Neural crest cell (in vitro differentiated cells): ENCODE measurements at places on chromosomes 3 and 15.
A peak's percentile ranks its signal among the peaks of the same experiment; 100 is the strongest.

- DNase-seq = peak; percentile 54
These were observed 9.5 kb downstream of the TYRO3 start for GRCh38 chr15:41568350-41569017.

GRCh38 chr3:30696403-30696819, 90.0 kb downstream of the TGFBR2 start:
- no peak for DNase-seq

GRCh38 chr3:112047264-112047663, 12.7 kb downstream of the TMPRSS7 start:
- no peak for DNase-seq

DNA sequence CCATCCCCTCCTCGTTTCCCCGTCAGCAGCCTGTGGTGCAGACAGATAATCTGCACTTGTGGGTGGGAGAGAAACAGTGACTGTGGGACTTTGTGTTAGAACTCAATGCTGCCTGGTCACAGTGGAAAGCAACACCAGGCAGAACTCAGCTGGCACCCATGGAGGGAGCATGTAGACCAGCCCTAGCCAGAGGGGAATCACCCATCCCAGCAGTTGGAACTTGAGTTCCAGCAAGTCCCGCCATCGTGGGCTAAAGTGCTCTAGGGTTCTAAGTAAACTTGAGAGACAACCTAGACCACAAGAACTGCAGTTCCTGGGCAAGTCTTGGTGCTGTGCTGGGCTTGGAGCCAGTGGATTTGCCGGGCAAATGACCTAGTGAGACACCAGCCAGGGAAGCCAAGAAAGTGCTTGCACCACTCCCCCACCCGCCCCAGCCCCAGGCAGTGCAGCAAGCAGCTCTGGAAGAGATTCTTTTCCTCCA, 24.4 kb downstream of the ISG20 start:
- DNase-seq = no peak

DNA sequence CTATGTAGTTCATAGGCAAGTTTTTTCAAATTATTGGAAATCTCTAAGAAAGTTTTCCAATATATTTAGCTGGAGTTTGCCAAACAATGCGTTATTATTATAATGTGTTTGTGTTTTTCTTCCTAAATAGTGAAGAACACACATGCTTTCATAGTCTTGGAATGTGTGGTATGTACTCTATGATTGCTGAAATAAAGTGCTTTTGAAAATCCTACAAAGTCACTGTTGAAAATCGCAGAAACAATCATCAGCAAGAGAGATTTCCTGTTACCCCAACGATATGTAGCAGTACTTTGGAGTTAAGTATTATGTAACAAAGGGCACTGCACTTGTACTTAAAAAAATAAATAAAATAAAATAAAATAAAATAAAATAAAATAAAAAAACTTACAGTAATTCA, 796.2 kb downstream of the NAALADL2 start:
- DNase-seq = no peak

GRCh38 chr15:61682891-61683735, 377.1 kb downstream of the VPS13C start:
- DNase-seq = no peak

GRCh38 chr3:37241880-37242279, 67.5 kb upstream of the LRRFIP2 start:
- DNase-seq = no peak

DNA sequence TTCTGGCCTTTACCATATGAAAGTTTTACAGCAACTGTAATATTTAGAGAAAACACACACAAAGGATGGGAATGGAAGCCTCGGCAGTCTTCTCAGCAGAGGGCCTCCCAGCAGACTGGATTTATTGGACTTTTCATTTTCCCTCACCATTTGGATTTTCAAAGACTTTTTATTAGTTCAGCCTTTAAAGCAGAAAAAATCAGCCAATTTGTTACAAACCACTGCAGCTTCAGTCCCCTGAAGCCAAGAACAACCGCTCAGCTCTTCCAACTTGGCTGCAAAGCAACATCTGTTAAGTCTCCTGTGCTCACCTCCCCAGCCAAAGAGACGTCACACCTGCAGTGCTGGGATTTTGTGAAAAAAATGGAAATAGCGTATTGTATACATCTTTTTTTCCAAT, 120.8 kb downstream of the GMPS start:
- no peak for DNase-seq

DNA sequence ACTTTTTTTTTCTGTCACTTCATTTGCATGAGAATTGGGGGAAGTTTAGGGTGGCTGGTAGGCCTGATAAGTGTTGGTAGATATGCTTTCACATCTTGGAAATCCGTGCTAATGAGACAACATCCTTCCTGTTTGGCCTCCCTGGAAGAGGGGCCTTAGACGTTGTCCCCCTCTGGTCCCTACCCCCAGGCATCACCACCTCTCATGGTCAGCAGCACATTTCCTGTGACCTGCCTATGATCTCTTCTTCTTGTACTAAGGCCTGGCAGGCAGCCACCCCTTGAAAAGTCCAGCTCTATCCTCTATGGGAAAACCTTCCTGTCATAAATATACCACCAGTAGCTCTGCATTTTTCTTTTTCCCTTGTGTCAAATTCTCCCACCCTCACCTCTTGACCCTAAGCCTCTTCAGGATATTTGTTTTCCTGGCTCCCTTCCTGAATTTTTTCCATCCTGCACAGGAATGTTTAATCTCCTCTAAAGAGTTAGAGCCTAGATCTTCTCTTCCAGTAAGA, 107.8 kb downstream of the SNRK start:
- no peak for DNase-seq

DNA sequence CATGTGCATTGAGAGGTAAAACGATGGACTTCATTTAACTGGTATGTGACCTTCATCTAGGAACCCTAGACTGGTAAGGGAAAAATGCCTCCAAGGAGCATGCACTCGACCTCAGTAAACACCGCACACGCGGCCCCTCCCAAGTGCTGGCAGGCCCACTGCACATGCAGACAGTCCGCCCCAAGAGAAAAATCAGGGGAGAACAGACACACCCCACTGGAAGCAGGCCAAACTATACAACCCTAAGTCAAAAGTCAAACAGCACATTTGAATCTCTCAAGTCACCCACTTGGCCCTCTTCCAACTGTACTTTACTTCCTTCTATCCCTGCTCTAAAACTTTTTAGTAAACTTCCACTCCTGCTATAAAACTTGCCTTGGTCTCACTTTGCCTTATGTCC, 250.1 kb upstream of the HES1 start:
- DNase-seq = no peak

GRCh38 chr3:129315998-129316247, 37.3 kb downstream of the HMCES start:
- DNase-seq = no peak

DNA sequence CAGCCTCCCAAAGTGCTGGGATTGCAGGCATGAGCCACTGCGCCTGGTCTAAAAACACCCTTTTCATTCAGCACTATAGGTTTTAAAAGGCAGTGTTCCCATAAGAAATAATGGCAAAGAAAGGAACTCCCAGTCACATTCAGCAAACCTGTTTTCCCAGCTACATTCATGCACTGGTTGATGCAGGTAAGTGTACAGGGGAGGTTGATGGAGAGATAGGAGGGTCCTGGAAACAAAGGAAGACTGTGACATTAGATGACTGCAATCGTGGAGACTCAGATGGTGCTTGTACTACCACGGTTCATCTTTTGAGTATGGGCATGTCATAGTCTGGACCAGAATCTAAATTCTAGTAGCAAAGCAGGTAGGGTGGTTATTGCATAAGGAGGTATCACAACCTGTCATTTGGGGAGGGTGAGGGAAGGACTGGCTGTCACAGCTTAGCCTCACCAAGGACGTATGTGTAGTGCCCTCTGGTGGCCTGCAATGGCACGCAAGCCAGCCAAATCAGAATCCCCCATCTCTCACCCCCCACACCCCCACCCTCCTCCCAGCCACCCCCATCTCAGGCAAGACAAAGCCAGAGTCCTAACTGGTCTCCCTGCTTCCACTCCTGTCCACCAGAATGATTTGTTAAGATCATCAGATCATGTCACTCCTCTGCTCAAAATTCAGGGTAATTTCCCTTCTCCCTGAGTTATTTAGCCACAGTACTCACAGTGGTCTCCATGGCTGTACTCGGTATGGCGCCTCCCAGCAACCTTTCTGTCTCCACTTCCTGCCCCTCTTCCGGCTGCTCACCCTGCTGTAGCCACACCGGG, 28.8 kb upstream of the UBL7 start:
- DNase-seq = peak; percentile 67

GRCh38 chr3:107810171-107811071, 280.4 kb downstream of the CD47 start:
- DNase-seq = no peak

GRCh38 chr3:119069725-119070124, 35.1 kb upstream of the IGSF11 start:
- DNase-seq = no peak

DNA sequence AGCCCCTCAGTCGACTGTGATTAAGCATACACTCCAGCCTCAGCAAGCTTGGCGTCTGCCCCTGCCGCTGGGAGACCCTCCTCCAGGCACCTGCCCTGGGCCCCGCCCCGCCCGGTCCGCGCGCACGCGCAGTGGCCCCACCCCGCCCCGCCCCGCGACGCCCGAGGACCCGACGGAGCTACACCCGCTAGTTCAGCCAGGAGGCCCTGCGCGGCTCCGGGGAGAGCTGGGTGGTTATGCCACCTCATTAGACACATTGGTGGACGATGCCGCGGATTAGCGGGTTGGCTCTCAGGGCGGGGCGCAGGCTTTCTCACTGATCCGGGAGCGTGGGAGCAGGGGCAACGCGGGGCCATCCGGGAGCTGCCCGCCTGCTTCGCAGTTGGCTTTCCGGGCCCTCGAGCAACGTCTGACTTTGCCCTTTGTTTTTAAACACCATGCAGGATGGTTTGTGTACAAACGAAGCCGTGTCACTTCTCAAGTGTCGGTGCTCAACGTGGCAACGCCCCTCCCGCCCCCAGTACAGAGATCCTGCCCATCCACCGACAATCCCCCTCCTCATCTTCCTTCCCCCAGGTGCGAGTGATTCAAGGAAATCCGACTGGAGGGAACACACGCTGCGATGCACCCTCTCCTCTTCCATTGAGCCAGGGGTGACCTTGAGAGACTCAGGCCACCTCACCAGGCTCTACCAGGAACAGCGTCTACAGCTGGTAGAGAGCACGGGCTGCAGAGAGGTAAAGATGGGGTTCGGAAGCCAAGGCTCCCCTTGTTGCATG, 109.3 kb downstream of the SHQ1 start:
- peak; percentile 52 for DNase-seq

DNA sequence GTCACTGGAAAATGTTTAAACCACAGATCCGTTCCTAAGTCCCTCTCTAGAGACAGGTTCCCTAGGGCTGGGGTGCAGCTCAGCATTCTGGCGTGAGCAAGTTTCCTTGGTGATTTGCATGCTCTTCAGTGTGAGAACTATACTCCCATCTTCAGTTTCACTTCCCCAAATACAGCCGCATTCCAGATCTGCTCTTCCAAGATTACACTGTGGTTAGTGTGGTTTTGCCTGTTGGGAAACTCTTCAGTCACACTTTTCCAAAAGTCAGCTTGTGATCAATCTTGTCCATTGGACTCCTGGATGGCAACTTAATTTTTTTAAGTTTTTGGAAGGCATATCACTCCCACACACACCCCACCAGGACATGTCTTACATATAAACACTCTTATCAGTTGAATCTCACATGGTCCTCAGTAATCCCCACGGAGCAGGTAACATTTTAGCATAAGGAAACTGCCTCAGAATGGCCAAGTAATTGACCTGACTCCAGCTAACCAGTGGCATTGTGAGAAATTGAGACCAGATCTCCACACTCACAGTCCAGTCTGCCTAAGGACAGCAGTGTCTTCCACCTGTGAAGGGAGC, 33.5 kb upstream of the PTPN23 start:
- no peak for DNase-seq

- DNase-seq = no peak
These were observed 302.9 kb upstream of the RASGRP1 start for GRCh38 chr15:38867556-38867955.

DNA sequence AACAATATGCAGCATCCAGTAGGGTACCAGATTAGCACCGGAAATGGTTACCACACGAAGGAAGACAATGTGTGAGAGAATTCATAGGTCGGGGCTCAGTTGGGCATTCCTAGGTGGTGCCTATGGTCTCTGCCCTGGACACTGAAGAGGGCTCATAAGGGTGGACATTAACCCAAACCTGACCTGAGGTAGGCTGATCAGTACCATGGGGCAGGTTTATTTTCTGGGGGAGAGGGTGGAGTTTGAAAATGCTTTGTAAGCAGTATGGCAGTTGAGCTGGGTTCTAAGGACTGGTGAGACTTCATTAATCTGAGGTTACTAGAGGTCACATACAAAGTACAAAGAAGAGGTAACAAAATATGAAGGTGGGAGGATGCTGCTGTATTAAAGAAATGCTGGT, 68.4 kb downstream of the RPL22L1 start:
- DNase-seq = no peak

DNA sequence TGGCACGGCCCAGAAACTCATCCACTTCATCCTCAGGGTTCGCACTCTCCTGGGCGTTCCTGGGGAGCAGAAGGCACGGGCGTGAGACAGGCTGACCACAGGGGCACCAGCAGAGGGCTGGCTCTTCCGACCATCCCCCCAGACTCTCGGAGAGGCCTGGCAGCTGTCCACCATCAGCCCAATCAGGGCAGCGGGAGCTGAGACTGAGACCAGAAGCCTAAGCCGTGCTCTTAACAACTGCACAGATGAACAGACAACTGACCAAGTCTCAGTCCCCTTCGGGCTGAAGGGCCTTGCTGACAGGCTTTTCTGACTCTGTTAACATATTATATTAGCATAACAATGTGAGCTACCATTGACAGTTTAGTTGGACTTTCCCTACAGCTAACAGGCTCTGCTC, 118.0 kb downstream of the SEC22A start:
- DNase-seq = peak; percentile 5

DNA sequence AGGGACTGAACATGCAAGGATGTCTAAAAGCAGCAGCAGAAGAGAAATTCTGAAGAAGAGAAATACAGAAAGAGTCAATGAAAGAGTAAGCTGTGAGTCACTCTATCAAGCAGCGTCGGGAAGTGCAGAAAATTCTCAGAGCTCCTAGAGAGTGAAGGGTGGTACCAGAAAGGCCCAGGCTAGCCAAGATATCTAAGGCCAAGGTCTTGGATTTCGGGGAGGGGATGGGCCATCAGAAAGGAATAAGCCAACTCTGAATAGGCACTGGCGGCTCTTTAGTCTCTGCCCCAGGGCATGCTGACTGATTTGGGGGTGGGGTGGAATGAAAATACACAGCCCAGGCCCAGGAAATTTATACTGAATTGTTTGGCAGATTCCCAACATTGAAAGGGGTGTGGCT, 70.8 kb downstream of the GPR156 start:
- no peak for DNase-seq

- no peak for DNase-seq
These were observed 208.1 kb downstream of the MINAR1 start for GRCh38 chr15:79640206-79640605.

GRCh38 chr3:122681284-122681973, 790 bp downstream of the PARP14 start:
- DNase-seq = no peak

GRCh38 chr3:24740326-24740725, 245.7 kb upstream of the THRB start:
- no peak for DNase-seq

- DNase-seq = no peak
These were observed 296.5 kb downstream of the SI start for GRCh38 chr3:164781755-164782154.
